NCI-H2171 treated with DMSO at 0.1 percent for 48 hours (cell line): ENCODE measurements at places on chromosomes 16 and 17.

- no peak for DNase-seq
Measured at GRCh38 chr17:55166506-55166905, 98.3 kb upstream of the HLF start.

DNA sequence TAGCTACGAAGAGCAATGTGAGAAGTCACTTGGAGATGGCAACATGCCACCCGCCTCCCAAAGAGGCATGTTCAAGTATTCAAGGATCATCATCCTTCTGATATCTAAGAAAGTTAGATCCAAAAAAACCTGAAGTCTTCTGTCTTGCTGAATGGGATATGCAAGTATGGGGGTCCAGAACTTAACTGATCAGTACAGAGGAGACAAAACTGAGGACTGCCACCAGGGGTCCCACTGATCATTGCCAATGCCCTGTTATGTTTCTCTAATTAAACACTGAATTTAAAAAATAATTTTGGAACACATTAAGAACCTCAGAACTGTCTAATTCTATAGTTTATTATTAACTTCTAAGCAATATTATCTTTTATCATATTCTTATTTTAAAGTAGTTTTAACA lies 99.7 kb downstream of the CDH8 start:
- DNase-seq: no peak

GRCh38 chr16:88323546-88324330 lies 59.0 kb upstream of the ZNF469 start:
- no peak for DNase-seq

DNA sequence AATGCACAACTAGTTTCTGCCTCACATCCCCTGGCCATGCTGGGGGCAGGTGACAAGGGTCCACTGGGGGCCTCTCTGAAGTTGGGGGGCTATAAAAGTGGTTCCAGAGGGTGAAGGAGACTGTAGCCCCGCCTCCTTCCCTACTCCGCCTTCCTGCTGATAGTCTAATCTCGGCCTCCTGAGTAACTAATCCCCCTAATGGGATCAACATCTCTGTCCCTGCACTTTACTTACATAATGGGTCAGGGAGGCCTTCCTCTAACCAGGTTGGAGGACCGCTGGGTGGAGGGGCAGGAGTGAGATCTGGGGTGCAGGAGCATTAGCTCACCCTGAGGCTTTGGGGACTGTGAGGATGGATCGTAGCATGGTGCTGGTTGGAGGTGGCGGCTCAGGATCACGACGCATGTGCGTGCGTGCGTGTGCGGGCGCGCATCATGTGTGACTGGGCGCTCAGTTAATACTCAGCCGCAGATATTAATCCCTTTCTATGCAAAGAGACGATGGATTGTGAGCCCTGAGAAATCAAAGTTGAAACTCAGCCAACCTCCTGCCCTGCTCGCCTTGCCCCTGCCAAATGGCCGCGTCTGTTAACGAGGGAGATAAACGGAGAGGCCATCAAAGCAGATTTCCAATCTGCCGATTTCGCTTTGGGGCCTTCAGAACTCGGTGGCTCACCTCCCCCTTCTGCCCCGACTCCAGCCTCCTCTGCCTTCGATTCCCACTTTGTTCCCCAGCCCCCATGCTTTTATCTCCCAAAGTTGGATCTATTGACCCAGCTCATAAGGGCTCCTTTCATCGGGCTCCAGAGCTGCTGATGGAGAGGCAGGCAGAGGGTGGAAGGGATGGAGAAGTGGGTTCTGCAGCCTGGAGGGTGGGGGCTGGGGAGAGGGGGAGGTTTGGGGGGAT lies 107.3 kb downstream of the SDK2 start:
- no peak for DNase-seq

GRCh38 chr17:49379926-49380325 lies 17.9 kb upstream of the ZNF652 start:
- DNase-seq: no peak

DNA sequence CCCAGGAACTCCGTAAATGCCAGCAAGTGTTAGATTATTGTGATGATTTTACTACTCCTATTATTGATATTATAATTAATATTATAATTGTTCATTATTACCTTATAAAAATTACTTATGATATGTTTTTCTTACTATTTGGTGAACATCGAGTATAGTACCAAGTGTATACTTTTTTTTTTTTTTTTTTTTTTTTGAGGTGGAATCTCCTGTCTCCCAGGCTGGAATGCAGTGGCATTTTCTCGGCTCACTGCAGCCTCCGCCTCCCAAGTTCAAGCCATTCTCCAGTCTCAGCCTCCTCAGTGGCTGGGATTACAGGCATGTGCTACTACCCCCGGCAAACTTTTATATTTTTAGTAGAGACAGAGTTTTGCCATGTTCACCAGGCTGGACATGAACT lies 347.0 kb downstream of the WWOX start:
- no peak for DNase-seq

GRCh38 chr16:918068-918467 lies 52.7 kb downstream of the LMF1 start:
- no peak for DNase-seq

DNA sequence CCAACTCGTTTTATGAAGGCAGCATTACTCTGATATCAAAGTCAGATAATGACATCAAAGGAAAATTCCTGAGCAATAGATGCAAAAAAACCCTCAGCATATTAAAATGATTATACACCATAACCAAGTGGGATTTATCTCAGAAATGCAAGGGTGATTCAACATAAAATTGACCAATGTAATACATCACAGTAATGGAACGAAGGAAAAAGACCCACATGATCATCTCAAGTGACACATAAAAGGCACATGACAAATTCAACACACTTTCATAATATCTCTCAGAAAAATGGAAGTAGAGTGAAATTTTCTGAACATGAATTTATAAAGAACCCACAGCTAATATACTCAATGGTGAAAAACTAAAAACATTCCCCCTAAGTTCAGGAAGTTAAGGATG lies 118.8 kb downstream of the ITFG1 start:
- DNase-seq: no peak

GRCh38 chr17:57406131-57406980 lies 150.0 kb downstream of the MSI2 start:
- DNase-seq: no peak

DNA sequence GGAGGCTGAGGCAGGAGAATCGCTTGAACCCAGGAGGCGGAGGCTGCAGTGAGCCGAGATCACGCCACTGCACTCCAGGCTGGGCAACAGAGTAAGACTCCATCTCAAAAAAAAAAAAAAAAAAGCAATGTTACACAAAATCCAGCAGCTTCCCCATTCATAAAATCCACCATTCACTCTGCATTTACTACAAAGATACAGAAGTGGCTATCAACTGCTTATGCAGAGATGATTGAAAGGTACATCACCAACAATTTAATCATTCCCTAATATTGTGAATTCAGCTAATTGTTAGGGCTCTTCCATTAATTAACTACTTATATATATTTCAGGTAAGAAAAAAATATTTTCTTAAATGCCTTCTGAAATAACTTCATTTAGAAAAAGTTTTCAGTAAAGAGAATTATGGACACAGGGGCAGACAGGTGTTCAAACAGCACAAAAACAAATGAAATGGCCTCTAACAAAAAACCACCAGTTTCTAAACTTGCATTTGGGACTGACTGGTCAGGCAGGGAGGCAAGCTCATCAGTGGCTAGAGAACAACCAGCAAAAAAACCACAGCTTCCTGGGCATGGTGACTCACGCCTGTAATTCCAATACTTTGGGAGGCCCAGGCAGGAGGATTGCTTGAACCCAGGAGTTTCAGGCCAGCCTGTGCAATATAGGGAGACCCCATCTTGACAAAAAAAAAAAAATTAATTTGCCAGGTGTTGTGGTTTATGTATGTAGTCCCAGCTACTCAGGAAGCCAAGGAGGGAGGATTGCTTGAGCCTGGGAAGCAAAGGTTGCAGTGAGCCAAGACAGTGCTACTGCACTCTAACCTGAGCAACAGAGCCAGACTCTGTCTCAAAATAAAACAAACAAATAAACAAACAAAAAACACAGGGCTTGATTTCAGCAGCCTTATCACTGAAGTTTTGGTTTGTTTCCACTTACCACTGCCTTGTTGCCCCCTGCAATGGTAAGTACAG lies 26.3 kb downstream of the ERN1 start:
- no peak for DNase-seq

DNA sequence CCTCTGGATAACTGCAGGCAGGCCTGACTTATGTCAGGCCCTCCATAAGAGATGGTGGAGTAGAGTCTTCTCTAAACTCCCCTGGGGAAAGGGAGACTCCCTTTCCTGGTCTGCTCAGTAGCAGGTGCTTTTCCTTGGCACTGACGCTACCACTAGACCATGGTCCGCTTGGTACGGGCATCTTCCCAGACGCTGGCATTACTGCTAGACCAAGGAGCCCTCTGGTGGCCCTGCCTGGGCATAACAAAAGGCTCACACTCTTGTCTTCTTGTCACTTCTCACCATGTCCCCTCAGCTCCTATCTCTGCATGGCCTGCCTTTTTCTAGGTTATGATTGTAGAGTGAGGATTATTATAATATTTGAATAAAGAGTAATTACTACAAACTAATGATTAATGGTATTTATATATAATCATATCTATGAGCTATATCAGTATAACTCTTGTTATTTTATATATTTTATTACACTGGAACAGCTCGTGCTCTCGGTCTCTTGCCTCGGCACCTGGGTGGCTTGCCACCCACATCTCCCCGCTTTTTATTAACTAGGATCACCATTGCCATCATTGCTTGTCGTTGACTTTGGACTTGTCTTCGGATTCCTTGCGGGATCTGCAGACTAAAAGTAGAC lies 59.8 kb upstream of the ARL4D start:
- DNase-seq: peak; percentile 79

DNA sequence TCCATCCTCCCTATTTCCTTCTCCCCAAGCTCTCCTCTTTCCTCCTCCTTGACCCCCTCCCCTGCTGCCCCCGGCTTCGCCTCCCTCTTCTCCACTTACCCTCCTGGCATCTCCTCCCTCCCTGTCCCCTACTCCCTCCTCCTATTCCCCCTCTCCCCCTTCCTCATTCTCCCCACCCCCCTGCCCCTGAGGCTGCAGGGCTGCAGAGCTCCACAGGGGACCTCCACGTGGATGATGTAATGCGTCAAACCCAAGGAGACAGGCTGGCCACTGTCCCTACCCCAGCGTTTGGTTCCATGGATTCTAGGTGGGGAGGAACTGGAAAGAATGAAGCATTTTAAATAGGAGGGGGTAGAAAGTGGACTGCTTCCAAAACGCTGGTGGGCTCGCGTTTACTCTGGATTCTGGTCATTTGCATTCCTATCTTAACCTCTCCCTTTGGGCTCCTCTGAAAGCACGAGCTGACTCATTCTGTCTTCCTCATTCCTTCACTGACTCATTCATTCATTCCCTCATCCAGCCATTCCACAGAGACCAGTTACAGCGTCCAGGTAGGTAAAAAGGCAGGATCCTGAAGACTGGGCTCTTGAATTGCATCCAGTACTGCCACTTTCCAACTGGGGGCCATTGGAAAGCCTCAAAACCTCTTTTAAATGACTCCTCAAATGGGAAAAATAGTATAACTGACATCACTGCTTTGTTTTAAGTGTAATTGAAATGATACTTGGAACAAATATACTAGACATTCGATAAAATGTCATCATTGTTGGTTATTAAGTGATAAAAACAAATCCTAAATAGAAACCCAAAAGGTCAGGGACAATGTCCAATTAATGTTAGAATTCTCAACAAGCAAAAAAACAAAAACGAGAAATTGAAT lies 943 bp upstream of the COTL1 start:
- no peak for DNase-seq

- no peak for DNase-seq
Measured at GRCh38 chr16:56163938-56164337, 27.4 kb upstream of the GNAO1 start.

DNA sequence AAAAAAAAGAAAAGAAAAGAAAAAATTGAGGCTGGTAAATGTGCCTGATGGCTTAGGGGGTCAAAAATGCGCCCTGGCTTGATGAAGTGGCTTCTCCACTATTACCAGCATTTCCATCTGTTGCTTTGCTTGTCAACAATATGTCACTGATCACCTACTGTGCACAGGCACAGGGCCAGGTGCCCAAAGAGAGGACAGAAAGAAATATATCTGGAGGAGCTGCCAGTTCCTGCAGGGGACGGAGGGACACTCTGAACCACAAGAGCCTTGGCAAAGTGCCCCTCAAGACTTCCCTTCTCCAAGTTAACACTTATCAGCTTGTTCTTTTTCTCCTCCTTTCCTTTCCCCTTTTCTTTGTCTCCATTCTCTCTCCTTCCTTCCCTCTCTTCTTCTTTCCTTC lies 34.7 kb downstream of the GINS3 start:
- DNase-seq: peak; percentile 70

GRCh38 chr16:24753000-24753399 lies 23.5 kb downstream of the TNRC6A start:
- no peak for DNase-seq

GRCh38 chr17:33113991-33114370 lies 122.3 kb downstream of the SPACA3 start:
- no peak for DNase-seq

DNA sequence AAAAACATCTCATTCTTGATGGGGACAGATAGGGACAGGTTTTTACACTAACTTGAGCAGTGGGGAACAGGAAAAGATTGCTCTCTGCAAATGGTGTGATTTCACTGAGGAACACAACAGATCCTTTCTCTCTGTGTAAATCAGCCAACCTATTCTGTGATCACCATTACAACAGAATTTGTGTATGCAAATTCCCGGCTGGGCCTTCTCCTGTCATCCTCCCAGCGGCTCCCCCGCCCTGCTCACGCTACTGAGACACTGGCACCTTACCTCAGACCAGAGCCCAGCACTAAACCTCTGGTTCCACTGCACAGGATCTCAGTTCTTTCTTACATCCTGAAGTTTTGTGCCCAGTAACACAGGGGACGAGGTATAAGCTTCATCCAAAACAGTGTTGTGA lies 97.0 kb upstream of the FA2H start:
- DNase-seq: no peak

GRCh38 chr17:49494986-49495841 lies at the start of gene NGFR:
TSS of gene NGFR (plus strand) at chr17:49495293. CDS start at chr17:49495418, 125 bp downstream.
- DNase-seq: peak; percentile 36

- no peak for DNase-seq
Measured at GRCh38 chr16:60107437-60107836, 1373.3 kb upstream of the GOT2 start.

GRCh38 chr16:81081014-81081413 lies 4.0 kb upstream of the C16orf46 start:
- DNase-seq: no peak

GRCh38 chr16:31168848-31169247 lies 11.1 kb upstream of the FUS start:
- no peak for DNase-seq

DNA sequence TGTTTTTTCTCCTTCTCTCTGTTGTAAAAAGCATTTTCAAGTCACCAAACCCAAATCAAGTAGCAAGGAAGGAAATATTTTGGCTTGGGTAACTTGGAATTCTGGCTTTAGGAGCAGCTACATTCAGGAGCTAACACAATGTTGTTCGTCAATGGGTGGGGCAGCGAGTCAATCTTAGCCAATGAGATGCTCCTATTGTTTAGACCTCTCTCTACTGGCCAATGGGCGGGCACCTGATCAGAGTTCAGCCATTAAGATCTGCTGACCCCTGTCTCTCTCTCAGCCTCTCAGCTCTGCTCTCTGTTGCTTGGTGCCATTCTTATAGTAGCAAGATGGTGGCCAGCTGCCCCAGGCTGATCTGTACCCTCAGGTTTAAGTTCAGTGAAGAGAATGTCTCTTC lies 83.2 kb downstream of the IRX3 start:
- no peak for DNase-seq

- no peak for DNase-seq
Measured at GRCh38 chr16:29873319-29873718, 10.3 kb upstream of the CDIPT start.
